Epithelial cell of proximal tubule (primary cell): ENCODE measurements at places on chromosomes 12 and 14.

GRCh38 chr14:32710731-32711680 lies 227.7 kb upstream of the NPAS3 start:
- DNase-seq: no peak

DNA sequence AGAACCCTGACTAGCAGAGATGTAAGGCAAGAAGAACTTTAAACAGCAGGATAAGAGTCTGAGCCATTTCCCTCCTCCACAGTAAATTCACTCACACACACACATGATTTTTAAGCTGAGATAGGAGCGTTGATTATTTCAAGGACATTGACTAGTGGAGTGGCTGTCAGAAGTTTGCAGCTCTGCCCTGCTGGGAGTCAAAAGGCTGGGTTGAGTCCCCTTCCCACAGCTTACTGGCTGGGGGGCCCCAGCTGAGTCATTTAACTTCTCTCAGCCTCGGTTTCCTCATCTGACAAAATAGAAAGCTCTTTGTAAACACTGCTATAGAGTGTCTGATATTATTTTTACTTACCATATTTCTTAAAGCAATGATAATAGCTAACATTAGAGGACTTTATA lies 28.3 kb downstream of the VCPKMT start:
- no peak for DNase-seq

DNA sequence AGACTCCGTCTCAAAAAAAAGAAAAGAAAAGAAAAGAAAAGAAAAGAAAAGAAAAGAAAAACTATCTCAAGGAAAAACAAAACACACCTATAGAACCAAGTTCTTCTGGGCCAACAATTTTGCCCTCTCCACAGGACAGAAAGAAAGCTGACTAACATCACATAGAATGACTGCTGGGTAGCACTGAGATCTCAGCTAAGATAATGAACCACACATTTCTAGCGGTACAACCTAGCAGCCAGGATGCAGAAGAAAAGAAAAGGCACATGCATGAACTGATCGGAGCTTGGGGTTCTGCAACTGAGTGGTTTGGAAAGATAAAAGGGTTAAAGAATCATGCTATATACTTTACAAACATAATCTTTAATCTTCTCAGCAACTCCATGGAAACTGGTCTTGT lies 19.5 kb downstream of the TMED10 start:
- DNase-seq: no peak

GRCh38 chr12:52212701-52213563 lies 20.1 kb upstream of the KRT7 start:
- DNase-seq: no peak

DNA sequence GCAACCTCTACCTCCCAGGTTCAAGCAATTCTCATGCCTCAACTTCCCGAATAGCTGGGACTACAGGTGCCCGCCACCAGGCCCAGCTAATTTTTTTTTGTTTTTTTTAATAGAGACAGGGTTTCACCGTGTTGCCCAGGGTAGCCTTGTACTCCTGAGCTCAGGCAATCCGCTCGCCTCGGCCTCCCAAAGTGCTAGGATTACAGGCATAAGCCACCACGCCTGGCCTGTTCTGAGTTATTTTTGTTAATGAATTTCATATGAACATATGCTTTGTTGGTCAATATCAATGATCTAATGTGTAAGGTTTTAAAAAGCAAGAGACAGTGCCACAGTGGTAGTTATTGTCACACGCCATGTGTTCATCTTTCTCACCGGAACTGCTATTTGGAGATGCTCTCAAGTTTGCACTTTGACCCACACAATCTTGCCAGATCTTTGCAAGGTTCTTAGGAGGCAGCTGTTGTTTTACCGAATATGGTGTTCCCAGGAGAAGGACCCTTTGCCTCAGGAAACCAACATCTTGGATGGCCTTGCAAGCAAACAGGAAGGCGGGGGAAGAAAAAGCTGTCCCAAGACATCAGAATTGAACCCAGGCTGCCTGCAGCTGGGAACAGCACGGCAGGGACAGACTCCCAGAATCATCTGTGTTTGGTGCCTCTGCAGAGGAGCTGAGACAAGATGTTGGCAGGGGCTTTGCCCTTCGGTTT lies 30.0 kb downstream of the GALNT16 start:
- DNase-seq: no peak

GRCh38 chr14:23645812-23646647 lies 9.9 kb downstream of the DHRS2 start:
- no peak for DNase-seq

- DNase-seq: no peak
These were observed 23.2 kb upstream of the ASPG start for GRCh38 chr14:104062281-104062680.

DNA sequence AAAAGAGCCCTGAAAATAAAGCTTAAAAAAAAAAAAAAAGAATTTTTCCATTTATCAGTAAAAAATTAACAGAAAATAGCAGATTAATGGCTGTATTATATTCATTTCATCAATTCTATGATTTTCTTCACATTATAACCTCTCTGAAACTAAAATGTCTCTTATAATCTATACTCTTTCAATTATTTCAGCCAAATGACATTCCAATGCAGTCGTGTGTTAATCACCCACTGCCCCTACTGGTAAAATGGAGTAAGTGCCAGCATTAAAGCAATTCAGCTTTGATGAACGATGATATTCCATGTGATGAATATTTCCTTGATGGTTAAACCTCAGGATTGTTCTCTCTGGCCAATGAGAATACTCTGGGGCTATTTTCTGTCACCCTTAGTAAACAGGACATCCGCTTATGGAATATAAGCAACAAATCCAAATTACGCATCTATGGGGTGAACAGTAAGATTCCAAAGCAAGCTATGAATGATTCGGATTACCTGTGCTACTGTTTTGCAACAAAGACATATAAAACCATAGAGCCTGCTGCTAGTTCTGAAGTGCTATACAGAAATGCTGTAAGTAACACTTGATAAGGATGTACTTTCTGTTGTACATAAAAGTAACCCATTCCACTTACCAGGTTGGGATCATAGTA lies 20.3 kb upstream of the SYCP3 start:
- DNase-seq: no peak

GRCh38 chr14:31858868-31859267 lies 218.2 kb upstream of the ARHGAP5 start:
- DNase-seq: no peak

DNA sequence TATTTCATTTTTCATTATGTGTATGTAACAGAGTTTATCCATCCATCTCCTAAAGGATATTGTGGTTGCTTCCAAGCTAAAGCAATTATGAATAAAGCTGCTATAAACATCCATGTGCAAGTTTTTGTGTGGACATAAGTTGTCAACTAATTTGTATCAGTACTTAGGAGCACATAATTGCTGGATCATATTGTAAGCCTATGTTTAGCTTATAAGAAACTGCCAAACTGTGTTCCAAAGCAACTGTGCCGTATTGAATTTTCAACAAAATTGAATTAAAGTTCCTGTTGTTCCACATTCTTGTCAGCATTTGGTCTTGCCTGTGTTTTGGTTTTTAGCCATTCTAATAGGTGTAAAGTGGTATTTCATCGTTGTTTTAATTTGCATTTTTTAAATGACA lies 416.9 kb downstream of the SLC6A15 start:
- no peak for DNase-seq

GRCh38 chr12:109304485-109304884 lies 4.6 kb downstream of the FOXN4 start:
- no peak for DNase-seq

DNA sequence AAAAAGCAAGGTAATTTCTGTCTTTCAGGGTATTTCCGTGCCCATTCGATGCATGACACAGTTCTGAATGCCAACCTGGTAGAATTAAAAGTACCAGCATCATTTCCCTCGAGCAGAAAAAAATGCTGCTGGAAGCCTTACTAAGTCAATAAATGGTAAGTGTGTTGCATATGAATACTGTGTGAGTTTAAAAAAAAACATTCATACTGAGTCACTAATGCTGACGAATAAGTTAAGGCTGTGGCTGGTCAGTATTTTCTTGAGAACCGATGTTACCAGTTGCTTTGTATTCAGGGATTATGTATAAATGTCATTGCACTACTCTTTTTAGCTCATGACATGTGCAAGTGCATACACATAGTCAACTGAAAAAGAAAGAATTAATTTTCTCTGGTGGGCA lies 710.2 kb downstream of the TRHDE start:
- no peak for DNase-seq

GRCh38 chr12:8697476-8698131 lies at the start of gene RIMKLB:
RIMKLB (plus strand) TSS chr12:8697991; CDS start chr12:8713867, 15,876 bp downstream.
- DNase-seq: no peak

DNA sequence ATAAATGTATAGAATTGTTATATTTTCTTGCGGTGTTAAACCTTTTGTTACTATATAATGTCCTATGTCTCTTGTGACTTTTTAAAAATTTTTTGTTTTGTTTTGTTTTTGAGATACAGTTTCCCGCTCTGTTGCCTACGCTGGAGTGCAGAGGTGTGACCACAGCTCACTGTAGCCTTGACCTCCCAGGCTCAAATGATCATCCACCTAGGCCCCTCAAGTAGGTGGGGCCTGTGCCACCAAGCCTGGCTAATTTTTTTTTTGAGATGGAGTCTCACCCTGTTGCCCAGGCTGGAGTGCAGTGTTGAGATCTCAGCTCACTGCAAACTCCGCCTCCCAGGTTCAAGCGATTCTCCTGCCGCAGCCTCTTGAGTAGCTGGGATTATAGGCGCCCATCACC lies 26.5 kb upstream of the RCOR1 start:
- no peak for DNase-seq

DNA sequence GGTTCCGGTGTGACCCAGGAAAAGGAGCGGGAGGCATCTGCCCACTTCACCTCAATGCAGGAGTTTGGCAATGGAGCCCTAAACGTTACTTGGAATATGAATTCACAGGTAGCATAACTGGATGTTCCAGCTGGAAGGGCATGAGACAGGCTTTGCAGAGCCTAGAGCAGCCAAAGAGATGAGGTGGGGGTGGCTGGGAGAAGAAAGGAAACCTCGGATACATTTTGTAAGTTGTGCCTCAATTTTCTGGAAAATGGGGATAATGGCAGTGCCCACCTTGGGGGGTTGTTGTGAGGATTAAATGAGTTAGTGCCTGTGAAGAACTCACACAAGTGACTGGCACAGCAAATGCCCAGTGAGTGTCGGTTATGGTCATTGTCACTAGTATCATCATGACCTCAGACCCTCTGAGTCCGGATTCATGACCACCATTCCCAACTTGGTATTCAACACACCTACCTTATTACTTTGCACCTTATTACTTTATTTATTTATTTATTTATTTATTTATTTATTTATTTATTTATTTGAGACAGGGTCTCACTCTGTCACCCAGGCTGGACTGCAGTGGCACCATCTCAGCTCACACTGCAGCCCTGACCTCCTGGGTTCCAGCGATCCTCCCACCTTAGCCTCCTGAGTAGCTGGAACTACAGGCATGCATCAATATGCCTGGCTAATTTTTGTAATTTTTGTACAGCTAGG lies 56.0 kb downstream of the CLMN start:
- DNase-seq: no peak

DNA sequence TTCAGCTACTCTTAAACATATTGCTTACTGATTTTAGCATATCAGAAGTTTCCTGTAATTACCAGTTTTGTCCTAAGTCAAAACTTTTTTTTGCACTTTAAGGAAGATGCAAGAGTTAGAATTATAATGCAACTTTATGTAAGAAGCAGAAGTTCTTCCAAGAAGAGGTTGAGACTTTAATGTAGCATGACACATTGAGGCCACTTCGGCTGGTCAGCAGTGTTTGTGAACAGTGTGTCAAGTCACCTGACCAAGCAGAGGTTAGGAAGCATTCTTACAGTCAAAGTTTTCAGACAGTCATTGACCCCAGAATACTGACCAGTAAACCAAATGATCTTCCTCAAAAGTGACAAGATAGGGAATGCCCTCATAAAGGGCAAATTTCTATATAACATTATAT lies 15.2 kb downstream of the FGFR1OP2 start:
- peak; percentile 38 for DNase-seq
